ENCODE measurements at places on chromosomes 7 and 10. TPM values are rescaled to one million over a fixed set of nuclear protein-coding genes. Genes with fewer than 3 reads are reported as not detected.

- peaks cover 5% of the 10 kb centered on the region for H3K4me1 ChIP-seq
- no peak for DNase-seq
- H3K36me3 ChIP-seq, result no peaks in the 10 kb centered on the region
- no peak overlapping the region for H3K4me3 ChIP-seq
These were observed 327.9 kb downstream of the SFMBT2 start for GRCh38 chr10:7082967-7083366.

- H3K27me3 ChIP-seq, result no peaks in the 10 kb centered on the region
- peaks cover 16% of the 10 kb centered on the region for H3K4me1 ChIP-seq
- no peaks in the 10 kb centered on the region for H3K36me3 ChIP-seq
These were observed 84.4 kb downstream of the LRRC4 start for GRCh38 chr7:127946847-127947246.

DNA sequence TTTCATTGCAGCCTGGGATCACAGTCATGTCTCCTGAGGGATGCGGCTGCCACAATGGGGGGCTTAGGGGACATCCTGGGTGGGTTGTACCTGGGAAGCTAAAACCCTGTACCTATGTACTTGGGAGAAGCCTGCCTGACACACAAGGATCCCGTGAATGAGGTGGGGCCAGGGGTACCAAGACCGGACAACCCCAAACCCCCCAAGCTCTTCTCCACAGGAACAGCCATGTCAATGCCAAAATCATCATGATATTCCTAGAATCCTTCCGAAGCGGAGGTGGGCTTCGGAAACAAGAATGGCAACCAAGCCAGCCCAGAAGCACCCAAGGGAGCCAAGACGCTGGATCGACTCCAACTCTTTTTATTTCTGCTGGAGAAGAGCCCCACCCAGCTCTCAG, 260.3 kb upstream of the TCERG1L start:
- H3K27me3 ChIP-seq, result no peaks in the 10 kb centered on the region
- H3K27ac ChIP-seq, result no peak overlapping the region
- no peak overlapping the region for H3K4me3 ChIP-seq
- no peaks in the 10 kb centered on the region for H3K4me1 ChIP-seq
- no peaks in the 10 kb centered on the region for H3K36me3 ChIP-seq

The NPM3 gene
- total RNA-seq, result 35.7 TPM
